GM23338 (cell line): ENCODE measurements at places on chromosomes 4 and X. TPM values are rescaled to one million over a fixed set of nuclear protein-coding genes. Genes with fewer than 3 reads are reported as not detected.
A peak's percentile ranks its signal among the peaks of the same experiment; 100 is the strongest.

The CNKSR2 gene
- total RNA-seq, result 40.9 and 49.5 TPM in 2 replicates

DNA sequence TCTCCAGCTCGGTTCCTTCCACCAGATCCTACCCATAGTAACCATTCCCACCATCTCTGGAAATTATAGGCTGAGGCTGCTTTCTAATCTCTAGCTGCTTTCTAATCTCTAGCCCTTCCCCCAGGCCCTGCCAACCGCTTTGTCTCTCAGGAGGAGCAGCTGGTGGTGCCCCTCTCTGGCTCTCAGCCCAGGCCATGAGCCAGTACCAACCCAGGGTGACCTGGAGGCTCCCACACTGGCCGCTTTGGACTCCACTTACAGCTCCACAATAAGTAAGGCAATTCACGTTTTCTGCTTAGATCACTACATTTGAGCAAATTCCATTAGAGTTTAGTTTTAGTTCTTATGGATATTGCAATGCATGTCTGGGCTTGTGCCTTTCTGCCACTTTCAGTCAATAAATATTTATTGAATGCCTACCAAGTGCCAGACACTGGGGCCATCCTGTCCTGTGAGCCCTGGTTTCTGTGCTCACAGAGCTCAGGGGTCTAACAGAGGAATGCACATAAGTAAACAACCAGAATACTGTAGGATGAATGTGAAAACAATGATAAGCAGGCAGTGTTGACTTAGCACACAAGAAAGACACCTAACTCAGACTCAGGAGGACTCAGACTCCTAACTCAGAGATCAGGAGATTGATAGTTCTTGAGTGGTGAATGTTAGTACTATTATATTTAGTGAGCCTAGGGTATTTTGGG lies 38.9 kb downstream of the SMC1A start:
- DNase-seq, result no peak

The GSX2 gene
- total RNA-seq, result not detected in 2 replicates

The GK gene
- 7.3 and 8.4 TPM in 2 replicates for total RNA-seq

DNA sequence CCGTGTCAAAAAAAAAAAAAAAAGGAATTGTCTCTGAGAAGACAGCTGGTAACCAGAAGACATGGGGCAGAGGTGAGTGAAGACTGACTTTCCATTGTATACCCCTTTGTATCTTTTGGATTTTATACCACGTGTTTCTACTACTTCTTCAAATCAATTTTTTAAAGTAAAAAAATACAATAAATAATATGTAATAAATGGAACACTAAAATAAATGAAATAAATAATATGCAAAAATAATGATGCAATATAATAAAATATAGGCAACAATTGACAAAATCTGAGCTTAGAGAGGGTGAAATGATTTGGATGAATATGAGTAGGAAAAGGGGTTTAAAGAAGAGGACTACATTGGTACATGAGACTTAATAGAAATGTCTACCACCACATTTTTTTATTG lies 155.8 kb downstream of the IL15 start:
- no peak for DNase-seq

- DNase-seq, result no peak
Observed at GRCh38 chrX:110743679-110744340, 51.8 kb downstream of the CHRDL1 start.

DNA sequence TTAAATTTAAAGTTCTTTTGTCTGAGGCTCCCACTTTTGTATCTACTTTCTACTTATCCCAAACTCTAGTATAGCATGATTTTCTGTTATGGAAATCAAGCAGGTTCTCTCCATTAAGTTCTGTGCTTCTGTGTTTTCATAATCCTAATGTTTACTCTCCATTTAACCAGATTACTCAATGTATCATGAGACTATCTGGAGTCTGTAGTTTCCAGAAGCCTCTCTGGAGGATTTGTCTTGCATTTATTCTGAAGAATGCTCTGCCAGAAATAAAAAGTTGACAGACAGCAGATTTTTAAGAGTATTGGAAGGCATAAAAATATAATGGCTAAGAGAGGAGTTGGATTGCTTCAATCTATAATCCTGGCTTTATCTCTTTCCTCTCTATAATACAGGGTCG lies 39.2 kb upstream of the PLS3 start:
- no peak for DNase-seq

- no peak for DNase-seq
Observed at GRCh38 chr4:1784395-1784788, 8.7 kb upstream of the FGFR3 start.

The RBMXL3 gene
- total RNA-seq, result not detected in 2 replicates

The PLAC1 gene
- total RNA-seq, result 0.83 TPM in 1 of 2 replicates, not detected in the other

GRCh38 chrX:130887376-130887775 lies 15.6 kb downstream of the ENOX2 start:
- no peak for DNase-seq

The DUX4 gene
- total RNA-seq, result not detected in 2 replicates

DNA sequence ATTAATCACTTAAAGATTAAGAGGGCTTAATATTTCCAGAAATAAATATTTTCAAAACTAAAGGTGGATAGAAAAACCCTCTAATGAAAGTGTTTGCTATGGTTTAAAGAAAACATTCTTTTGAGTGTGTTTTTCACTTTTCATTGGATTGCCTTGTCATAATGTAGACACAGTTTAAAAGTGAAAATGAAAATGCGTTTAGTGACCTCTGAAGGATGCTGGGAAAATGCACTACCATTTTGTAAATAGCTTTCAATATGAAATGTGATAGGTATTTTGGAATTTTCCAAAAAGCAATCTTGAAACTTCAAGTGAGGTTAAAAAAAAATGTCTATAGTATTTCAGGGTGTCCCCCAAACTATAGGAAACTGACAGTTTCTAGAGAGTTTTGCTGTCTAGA lies 642.2 kb downstream of the C4orf33 start:
- no peak for DNase-seq

The ACTRT1 gene
- not detected in 2 replicates for total RNA-seq

DNA sequence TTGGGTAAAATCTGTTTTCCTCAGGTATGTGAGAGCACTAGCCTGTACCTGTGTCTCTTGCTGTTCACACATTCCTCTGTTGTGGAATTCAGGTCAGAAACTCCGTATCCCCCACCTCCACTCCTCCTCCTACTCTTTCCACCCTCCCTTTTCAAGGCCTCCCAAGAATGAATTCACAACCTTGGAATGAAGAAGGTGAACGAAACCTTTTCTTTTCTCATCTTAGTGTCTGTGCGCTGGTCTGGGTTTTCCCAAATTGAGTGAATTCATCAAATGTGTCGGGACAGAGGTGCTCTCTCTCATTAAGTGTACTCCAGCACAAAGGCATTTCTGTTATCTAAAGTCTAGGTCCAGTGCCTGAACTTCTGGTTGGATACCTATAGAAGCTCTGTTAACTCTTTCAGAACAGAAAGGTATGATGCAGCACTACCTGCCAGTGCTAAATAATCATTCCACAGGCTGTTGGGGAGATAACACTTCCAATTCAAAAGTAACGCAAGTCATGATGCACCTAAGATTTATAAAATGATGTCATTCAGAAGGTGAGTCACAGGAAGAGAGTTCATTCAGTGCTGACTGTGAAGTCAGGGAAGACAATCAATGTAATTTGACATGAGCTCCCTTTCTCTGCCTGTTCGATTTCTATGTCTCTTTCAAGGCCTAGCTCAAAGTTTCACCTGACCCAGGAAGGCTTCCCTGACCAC lies 41.9 kb downstream of the COL4A6 start:
- peak; percentile 58 for DNase-seq

DNA sequence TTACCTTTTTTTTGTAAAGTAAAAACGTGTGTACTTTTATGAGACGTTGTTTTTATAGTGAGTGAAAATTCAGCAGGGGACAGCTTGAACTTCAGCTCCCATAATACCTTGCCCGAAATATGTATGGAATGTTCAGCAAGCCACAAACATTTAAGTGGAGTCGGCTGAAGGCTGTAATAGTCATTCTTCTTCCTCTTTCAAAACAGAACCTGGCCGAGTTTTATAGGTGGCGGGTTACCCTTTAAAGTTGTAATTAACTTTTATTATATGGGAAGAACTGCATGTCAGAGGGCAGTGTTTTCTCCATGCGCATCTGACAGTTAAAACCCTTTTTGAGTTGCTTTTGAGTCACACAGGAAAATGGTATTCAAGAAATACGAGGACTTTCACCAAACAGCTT lies 50.7 kb downstream of the CLDN34 start:
- DNase-seq, result peak; percentile 40
